Right atrium auricular region (tissue), 2 donors: ENCODE measurements at places on chromosomes 2 and 18. TPM values are rescaled to one million over a fixed set of nuclear protein-coding genes. Genes with fewer than 3 reads are reported as not detected.

GRCh38 chr2:16026816-16027501 lies 86.6 kb downstream of the MYCN start:
- no peak for DNase-seq

CCDC85A gene
- 5.0 TPM for total RNA-seq

ANKRD62 gene
- not detected for total RNA-seq

DNA sequence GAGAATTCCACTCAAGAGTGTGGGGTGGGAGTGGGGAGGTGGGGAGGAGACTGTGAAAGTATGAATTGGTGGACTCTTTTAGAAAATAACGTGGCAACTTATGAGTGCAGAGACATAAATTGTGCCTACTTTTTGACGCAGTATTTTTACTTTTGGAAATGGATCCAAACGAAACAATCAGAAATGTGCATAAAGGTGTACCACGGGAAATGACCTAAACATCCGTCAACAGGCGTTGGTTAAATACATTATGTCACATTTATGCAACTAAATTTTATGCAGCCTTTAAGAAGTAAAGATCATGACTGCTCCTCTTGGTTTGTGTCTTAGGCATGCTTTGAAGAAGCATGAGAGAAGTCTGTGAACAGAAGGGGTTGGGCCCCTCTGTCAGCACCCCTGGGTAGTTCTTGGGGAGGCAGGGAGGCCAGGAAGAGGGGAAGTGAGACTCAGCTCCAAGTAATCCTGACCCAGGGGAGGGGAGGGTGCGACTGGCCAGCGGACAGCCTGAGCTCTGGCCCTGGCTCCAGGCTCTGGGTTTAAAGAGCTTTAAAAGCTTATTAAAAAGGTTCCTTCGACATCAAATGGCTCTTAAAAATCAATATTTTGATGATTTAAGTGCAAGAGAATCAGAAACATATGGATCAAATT lies 126.4 kb upstream of the HAAO start:
- no peak for DNase-seq

CDH2 gene
- total RNA-seq, result 269 TPM
